Activated T-helper 2 cell treated with anti-CD3 and anti-CD28 coated beads, Interferon-gamma antibody, Interleukin-2, Interleukin-4, amounts not matched to agents 10 μg/mL and 5 μg/mL and 100 μg/mL, durations not matched to agents 14 hours and 24 hours and 36 hours (primary cell): ENCODE measurements at places on chromosomes 12 and 14. TPM values are rescaled to one million over a fixed set of nuclear protein-coding genes. Genes with fewer than 3 reads are reported as not detected.

- DNase-seq: no peak
Observed at GRCh38 chr12:10249690-10250455, 37.2 kb downstream of the GABARAPL1 start.

DNA sequence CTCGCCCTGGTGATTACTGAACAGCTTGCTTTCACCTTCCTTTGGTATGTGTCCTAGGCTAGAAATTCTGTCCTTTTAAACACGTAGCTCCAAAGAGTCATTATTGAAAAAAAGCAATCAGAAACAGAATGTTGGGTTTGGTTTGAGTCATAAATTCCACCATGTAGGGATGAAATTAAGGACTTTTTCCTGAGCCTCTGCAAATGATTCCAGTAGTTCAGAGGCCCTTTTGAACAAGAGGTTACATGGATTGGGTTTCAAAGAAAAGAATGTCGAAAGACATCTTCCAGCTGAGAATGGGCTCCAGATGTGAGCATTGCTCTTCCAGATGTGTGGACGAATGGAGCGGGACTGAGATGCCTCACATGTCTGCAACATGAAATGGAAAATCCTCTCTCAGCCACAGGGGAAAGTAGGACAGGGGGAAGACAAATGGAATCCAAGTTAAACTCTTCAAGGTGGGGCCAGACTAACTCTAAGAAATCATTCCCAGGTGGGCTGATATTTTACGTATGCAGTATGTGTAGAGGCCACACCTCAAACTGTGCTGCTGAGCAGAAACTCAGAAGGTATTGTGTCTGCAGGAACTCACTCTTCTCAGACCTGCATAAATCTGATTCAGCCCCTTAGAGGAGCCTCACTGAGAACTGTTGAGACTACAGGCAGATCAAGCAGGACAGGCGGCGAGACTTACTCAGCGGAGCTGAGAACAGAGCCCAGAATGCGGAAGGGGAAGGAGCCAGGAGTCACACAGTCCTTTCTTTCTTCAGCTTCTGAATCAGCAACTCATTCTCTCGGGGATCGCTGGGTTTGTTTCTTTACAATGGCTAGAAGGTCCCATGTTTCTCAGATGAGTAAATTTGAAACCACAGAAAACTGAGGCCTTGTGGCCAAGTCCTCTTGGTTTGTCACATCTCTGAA lies 23.3 kb upstream of the EMP1 start:
- DNase-seq: no peak

DNA sequence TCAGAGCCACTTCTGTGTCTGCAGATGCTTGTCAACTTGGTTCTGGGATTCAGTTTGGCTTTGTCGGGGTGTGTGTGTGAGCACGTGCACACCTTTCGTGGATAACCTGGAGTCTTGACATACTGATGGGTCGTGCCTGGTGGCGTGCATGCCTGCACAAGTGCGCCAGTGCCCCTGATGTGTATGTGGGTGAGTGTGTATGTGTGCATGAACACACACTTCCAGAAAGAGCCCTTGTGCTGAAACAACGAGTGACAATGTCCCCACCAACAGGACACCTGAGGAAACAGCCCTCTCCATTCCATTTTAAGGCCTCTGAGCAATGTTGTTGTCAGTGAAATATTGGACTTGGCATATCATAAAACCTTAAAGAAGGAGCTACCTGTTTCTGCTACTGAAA lies 53.9 kb downstream of the SMUG1 start:
- no peak for DNase-seq

ADCY4 gene
- total RNA-seq: 1.5 and 2.3 TPM in 2 replicates

HPD gene
- not detected in 2 replicates for total RNA-seq

GPD1 gene
- 0.76 and 0.87 TPM in 2 replicates for total RNA-seq

WIF1 gene
- not detected in 2 replicates for total RNA-seq

OTX2 gene
- total RNA-seq: not detected in 2 replicates

PAPLN gene
- 0.67 and 0.75 TPM in 2 replicates for total RNA-seq
